ENCODE measurements at places on chromosomes 7 and 10.
A peak's percentile ranks its signal among the peaks of the same experiment; 100 is the strongest.

DNA sequence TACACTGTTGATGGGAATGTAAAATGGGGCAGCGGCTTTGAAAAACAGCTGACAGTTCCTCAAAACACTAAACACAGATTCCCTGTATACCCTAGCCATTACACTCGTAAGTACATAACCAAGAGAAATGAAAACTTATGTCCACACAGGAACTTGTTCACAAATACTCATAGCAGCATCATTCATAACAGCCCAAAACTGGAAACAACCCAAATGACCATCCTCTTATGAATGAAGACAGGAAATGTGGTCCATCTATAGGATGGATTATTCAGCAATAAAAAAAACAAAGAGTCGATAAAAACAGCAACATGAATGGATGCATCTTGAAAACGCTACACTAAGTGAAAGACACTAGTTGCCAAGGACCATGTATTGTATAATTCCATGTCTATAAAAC lies 23.7 kb downstream of the NMT2 start:
- DNase-seq, result no peak

GRCh38 chr10:75272896-75273295 lies 37.1 kb upstream of the COMTD1 start:
- peak; percentile 22 for DNase-seq

DNA sequence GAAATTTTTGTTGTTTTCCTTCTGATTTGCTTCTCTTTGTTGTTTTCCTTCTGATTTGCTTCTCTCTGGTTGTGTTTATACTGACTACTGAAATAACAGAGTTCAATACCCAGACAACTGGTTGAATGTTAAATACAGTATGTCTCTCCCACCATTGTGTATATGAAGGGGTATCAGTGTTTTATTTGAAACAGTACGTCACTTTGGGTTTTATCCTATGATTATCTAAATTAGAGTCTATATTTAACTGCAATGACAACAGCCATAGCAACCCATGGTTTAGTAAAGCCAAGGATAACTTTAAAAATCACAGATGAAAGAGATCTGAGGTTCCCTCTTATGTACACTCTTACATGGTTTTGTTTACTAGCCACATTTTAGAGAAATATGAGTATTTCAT lies 141.3 kb downstream of the GNAT3 start:
- DNase-seq, result no peak

GRCh38 chr7:150410131-150410530 lies 31.0 kb downstream of the ZNF775 start:
- DNase-seq, result no peak

GRCh38 chr10:49001402-49001801 lies 61.8 kb upstream of the LRRC18 start:
- DNase-seq, result peak; percentile 6

- DNase-seq, result no peak
Observed at GRCh38 chr7:12229046-12229445, 18.0 kb downstream of the TMEM106B start.

- peak; percentile 83 for DNase-seq
Observed at GRCh38 chr7:149495785-149496641, 1.6 kb downstream of the ZNF746 start.

DNA sequence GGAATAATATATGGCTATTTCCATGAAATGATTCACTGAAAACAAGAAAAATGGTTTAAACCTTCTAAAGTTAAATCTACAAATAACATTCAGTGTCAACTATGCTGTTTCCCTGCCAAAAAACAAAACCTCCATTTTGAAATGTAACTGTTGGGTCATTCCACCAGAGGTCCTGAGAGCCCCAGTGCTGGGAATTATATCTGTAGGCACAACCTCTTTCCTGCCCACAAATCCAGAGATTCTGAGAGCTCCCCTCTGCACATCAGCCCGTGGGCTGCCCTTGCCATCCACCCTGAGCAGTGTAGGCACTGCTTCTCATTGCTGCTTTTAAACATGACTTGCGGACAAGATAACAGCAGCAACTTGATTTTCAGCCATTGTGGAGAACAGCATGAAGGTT lies 198.6 kb downstream of the TMEM178B start:
- DNase-seq, result no peak

DNA sequence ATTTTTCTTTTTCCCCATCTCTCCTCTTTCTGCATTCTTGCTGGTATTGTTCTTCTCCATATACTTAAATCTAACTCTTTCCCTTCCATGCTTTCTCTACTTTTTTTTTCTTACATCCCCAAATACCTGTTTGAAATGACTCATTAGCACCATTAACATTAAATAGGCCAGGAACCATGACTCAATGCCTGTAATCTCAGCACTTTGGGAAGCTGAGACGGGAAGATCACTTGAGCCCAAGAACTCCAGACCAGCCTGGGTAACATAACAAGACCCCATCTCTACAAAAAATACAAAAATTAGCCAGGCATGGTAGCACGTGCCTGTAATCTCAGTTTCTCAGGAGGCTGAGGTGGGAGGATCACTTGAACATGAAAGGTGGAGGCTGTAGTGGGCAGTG lies 1026.8 kb downstream of the GATA3 start:
- DNase-seq, result peak; percentile 8

- DNase-seq, result peak; percentile 97
Observed at GRCh38 chr7:27143023-27143949, at the start of gene HOXA5. Gene HOXA5, minus strand, starts transcription at chr7:27143681. Its CDS starts 74 bp downstream, at chr7:27143607.

- DNase-seq, result no peak
Observed at GRCh38 chr10:89377705-89378637, at the start of gene IFIT1B. Gene IFIT1B, plus strand, starts transcription at chr10:89378056. Its CDS starts 80 bp downstream, at chr10:89378136.

GRCh38 chr10:11425296-11425610 lies 186.2 kb downstream of the USP6NL start:
- DNase-seq, result no peak

GRCh38 chr7:155964543-155964942 lies 152.3 kb upstream of the SHH start:
- DNase-seq, result no peak

DNA sequence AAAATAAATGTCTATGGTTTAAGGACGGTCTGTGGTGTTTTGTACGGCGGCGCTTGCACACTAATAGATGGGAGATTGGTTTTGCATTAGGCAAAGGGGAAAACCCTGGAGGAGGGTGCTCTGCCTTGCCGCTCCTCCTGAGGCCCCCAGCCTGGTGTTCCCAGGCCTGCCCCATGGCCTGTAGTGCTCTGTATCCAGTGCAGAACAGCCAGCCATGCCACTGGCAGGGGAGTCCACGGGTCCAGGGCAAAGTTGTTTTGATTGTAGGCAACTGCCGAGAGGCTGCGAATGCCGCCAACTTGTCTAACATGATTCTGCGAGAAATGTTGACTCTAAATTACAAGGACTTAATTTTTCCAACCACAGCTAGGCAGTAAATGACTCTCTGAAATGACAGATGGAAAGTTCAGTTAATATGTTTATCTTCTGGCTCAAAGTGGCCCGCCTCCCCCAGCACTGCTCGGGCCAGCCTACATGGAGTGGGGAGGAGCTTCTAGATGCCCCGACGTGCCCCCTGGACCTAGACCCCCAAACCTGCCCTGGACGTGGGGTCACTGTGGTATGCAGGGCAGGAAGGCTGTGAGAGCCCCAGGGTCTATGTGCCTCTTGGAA lies 104.6 kb upstream of the GDF10 start:
- DNase-seq, result no peak

GRCh38 chr7:96685353-96685752 lies 24.3 kb downstream of the SEM1 start:
- DNase-seq, result no peak

GRCh38 chr7:113144817-113145216 lies 26.5 kb upstream of the SMIM30 start:
- DNase-seq, result no peak

- DNase-seq, result no peak
Observed at GRCh38 chr10:3375505-3375904, 202.9 kb upstream of the PITRM1 start.

GRCh38 chr7:134209322-134210015 lies 82.3 kb downstream of the LRGUK start:
- DNase-seq, result no peak

DNA sequence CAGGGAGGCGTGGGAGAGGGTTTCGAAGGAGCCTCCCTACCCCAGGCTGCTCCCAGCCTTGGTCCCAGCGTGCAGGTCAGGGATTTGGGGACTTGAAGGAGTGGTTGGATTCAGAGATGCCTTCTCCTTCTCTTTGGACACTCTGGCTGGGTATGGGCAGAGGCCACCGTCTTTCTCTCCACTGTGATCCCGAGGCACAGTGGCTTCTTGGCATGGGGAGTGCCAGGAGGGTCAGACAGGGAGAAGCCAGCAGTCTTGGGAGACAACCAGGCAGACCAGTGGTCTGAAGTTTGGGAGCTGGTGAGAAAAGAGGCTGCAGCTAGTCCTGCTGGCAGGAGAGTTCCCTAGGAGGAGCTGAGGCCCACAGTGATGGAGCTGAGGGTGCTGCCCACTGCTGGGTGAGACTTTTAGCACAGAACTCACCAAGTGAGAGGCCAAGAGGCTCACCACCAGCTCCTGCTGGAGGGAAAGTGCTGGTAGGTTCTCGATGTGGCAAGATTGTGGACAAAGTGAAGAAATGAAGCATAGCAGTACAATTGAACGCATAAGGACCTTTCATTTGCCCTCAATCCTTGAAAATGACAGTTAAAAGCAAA lies 35.2 kb upstream of the WDFY4 start:
- no peak for DNase-seq

DNA sequence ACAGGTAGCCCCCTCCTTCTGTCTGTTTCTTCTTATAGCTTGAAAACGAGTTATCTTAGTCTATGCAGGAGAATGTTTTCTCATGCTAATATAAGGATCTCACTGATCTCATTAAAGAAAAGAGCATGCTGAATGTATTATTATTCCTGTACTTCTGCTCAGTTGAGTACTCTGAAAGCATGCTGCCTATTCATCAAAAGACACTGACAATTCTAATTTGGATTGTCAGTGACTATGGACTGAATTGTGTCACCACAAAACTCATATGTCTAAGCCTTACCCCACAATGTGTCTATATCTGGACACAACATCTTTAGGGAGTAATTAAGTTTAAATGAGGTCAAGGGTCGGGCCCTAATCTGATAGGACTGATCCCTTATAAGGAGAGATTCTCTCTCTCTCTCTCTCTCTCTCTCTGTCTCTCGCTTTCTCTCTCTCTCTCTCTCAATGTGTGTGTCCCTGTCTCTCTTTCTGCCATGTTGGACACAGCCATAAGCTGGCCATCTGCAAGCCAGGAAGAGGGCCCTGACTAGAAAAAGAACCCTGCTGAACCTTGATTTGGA lies 98.4 kb downstream of the GNAT3 start:
- DNase-seq, result no peak

DNA sequence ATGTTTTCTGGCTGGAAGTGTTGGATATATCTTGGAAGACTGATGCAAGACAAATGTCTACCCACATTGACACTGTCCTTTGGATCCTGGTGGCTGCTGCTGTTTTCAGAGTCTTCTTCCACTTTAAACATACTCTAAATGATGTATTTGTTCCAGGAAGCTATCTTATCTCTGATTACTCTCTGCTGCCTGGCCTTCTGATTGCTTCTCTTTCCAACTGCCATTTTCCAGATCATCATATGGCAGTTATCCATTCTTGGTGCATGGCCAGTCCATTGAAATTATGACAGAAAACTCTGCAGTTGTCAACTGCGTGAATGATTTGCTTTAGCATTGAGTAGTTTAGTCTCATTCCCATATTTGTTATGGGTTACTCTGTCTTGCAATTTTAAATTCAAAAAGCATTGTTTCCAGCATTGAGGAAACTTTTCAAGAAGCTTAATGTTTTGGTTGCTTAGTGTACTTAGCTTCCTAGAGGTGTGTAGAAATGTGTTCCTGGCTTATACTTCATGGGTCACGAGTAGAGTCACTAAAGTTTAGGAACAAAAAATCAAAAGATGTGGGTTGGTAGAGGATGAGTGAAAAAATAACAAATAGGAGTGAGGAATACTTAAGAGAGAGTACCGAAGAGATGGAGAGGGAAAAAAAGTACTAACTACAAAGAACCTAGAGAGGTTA lies 268.3 kb upstream of the MTPN start:
- DNase-seq, result no peak

DNA sequence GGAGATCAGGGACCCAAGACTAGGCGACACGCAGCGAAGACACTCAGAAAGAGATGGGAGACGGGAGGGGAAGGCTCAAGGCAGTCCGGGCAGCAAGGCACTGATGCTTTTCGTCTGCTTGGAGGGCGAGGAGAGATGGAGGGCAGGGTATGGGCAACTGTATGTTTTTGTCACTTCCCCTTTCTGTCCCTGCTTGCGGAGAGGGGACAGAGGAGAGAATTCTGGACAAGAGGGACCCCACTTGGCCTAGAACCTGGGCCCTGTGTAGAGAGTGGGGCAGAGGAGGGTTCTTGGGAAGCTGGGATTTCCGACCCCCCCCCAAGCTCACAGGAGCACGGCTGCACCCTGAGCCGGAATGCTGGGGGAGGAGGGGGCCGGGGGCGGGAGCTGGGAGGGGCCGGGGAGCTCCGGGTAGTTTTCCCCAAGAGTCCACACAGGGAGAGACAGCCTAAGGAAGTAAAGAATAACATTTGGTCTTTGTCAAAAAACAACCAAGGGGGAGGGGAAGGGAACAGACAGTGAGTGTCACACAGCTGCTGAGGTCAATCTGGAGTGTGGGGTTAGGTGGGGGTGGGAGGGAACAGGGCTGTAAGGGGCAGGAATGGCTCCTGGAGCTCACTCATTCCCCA lies 1.8 kb downstream of the LRCH4 start:
- no peak for DNase-seq

GRCh38 chr10:77661100-77661499 lies 23.5 kb upstream of the KCNMA1 start:
- no peak for DNase-seq

- no peak for DNase-seq
Observed at GRCh38 chr7:149800169-149800555, 26.8 kb upstream of the ZNF467 start.

DNA sequence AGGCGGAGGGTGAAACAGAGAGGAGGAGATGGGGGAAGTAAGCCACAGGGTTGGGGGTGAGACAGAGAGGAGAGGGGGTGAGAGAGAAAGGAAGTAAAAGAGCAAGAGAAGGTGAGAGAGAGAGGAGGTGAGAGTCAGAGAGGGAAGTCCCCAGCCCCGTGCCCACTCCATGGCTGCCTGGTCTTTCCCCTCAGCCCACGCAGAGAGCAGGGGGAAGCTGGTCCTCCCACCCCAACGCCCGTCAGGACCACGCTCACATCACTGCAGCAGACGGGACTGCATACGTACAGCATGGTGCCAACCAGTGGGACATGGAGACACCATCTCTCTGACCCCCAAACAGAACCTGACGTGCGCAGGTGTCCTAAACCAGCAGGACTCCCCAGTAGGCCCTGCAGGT lies 12.1 kb upstream of the PDGFA start:
- DNase-seq, result no peak
